Gastrocnemius medialis (tissue), 4 donors: ENCODE measurements at places on chromosomes 2 and 18. TPM values are rescaled to one million over a fixed set of nuclear protein-coding genes. Genes with fewer than 3 reads are reported as not detected.
A peak's percentile ranks its signal among the peaks of the same experiment; 100 is the strongest.

DNA sequence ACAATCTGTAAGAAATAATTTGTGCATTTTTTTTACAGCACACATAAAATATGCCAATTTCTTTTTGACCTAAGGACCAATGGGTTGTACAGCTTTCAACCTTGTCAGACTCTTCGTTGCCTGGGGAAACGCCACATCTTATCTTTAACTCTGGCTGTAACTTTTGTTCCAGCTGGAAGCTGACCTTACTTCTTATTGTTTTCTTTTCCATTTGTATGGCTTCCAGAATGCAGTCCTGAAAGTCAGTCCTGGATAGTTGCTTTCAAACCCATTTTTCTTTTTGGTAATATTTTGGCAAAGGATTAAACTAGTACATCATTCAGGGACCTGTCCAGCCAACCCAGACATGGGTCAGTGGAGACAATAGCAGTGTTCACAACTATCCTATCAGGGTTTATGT lies 686.5 kb upstream of the CDH2 start:
- no peaks in the 10 kb centered on the region for H3K4me1 ChIP-seq
- no peak for DNase-seq
- no peaks in the 10 kb centered on the region for H3K27me3 ChIP-seq
- no peaks in the 10 kb centered on the region for H3K36me3 ChIP-seq
- no peak overlapping the region for H3K4me3 ChIP-seq
- no peak overlapping the region for H3K27ac ChIP-seq

DNA sequence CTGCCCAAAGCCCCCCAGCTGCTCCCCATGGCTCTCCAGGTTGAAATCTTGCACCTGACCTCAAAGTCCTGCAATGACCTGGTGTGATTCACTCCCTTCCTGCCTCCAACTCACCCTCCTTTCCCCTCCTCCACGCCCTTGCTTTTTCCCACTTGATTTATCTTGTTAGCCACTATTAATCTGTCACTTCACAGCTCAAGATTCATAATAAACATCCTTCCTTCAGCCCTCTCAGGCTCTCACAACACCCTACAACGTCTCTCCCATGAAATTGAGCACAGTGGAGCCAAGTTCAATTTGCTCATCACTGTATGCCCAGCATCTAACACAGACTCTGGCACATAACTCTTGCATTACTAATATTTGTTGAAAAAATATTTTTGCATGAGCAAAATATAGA lies 85.6 kb upstream of the SLC35G4 start:
- no peak overlapping the region for H3K27ac ChIP-seq
- H3K4me3 ChIP-seq: no peak overlapping the region
- no peaks in the 10 kb centered on the region for H3K4me1 ChIP-seq
- no peaks in the 10 kb centered on the region for H3K36me3 ChIP-seq

ASB18 gene
- total RNA-seq: 0.16 TPM

- no peak overlapping the region for H3K27ac ChIP-seq
- H3K4me1 ChIP-seq: peaks cover 33% of the 10 kb centered on the region
- no peak for DNase-seq
- no peak overlapping the region for H3K4me3 ChIP-seq
- H3K36me3 ChIP-seq: no peaks in the 10 kb centered on the region
These were observed 90.9 kb downstream of the TTC27 start for GRCh38 chr2:32718752-32719151.

- H3K36me3 ChIP-seq: no peaks in the 10 kb centered on the region
- H3K4me3 ChIP-seq: no peak overlapping the region
- no peaks in the 10 kb centered on the region for H3K27me3 ChIP-seq
- no peak for DNase-seq
- peaks cover 11% of the 10 kb centered on the region for H3K4me1 ChIP-seq
These were observed 725.1 kb downstream of the EPHA4 start for GRCh38 chr2:220847006-220847405.

GRCh38 chr2:225556461-225556860 lies 157.0 kb downstream of the NYAP2 start:
- H3K36me3 ChIP-seq: no peaks in the 10 kb centered on the region
- H3K27me3 ChIP-seq: no peaks in the 10 kb centered on the region
- no peak overlapping the region for H3K4me3 ChIP-seq
- no peaks in the 10 kb centered on the region for H3K4me1 ChIP-seq

MFSD6 gene
- total RNA-seq: 20.3 TPM

DNA sequence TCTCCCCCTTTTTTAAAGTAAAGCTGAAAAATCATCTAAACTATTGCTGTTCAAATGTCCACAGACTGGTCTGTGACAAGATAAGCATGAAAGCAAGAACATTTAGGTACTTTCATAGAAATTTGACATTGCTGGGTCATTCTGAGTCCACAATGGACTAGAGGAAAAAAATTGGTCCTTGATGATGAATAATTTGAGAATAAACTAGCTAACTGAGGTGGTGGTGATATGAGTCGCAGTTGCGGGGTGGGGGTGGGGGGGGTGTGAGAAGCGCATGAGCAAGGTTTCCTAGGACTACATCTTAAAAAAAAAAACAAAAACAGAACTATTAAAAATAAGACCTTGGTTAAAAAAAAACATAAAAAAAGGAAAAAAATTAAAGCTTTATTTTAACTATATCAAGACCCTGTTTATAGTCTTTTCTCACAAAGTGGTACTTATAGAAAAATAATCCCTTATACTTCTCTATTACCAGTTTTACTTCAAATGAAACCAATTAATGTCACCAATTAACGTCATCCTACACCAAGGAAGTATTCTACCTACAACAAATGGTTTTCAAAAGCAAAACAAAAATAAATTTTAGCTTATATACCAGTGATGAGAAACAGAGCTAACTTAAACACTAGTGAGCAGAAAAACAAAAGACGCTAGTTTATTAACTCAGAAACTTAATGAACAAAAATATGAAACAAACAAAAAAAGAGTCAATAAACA lies 88.1 kb downstream of the ASXL2 start:
- no peaks in the 10 kb centered on the region for H3K36me3 ChIP-seq
- H3K4me1 ChIP-seq: no peaks in the 10 kb centered on the region
- no peak overlapping the region for H3K27ac ChIP-seq
- DNase-seq: no peak
- H3K27me3 ChIP-seq: no peaks in the 10 kb centered on the region
- H3K4me3 ChIP-seq: no peak overlapping the region

GRCh38 chr2:37711831-37712230 lies 40.4 kb upstream of the CDC42EP3 start:
- DNase-seq: no peak
- no peak overlapping the region for H3K27ac ChIP-seq
- no peaks in the 10 kb centered on the region for H3K4me1 ChIP-seq

GRCh38 chr18:25604894-25605597 lies 253.1 kb upstream of the ZNF521 start:
- no peak overlapping the region for H3K27ac ChIP-seq
- no peak overlapping the region for H3K4me3 ChIP-seq
- H3K36me3 ChIP-seq: no peaks in the 10 kb centered on the region
- DNase-seq: no peak
- H3K27me3 ChIP-seq: peaks cover 3% of the 10 kb centered on the region

DNA sequence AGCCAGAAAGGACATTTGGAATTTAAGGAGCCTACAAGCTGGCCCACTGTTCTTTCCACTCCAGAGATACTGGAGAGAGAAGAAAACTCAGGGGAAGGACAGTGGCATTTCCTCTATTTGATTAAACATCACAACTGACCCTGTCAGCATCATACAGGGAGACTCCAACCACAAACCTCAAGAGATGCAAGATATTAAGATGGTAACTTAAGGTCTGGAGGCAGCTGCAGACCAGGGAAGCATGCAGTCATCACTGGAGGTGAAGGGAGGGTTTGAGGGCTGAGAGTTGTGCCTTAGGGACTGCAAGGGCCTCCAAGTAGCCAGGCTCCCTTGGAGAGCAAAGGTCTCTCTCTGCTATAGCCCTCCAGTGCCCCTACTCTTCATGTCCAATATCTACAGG lies 67.4 kb downstream of the RNF152 start:
- no peak overlapping the region for H3K4me3 ChIP-seq
- H3K27me3 ChIP-seq: no peaks in the 10 kb centered on the region
- no peak for DNase-seq
- no peaks in the 10 kb centered on the region for H3K36me3 ChIP-seq

- H3K4me3 ChIP-seq: no peak overlapping the region
- H3K27ac ChIP-seq: no peak overlapping the region
- no peak for DNase-seq
- peaks cover 1% of the 10 kb centered on the region for H3K4me1 ChIP-seq
- H3K27me3 ChIP-seq: no peaks in the 10 kb centered on the region
- H3K36me3 ChIP-seq: no peaks in the 10 kb centered on the region
These were observed 36.0 kb upstream of the ZNF396 start for GRCh38 chr18:35413163-35413511.

GRCh38 chr2:132670496-132671150 lies 618 bp upstream of the LYPD1 start:
- peak overlapping the region; percentile 47 for H3K4me3 ChIP-seq
- no peak overlapping the region for H3K27ac ChIP-seq
- no peaks in the 10 kb centered on the region for H3K36me3 ChIP-seq
- no peak for DNase-seq

IMPA2 gene
- 262 TPM for total RNA-seq

GRCh38 chr2:38146275-38146906 lies 70.4 kb upstream of the CYP1B1 start:
- DNase-seq: no peak
- H3K27me3 ChIP-seq: no peaks in the 10 kb centered on the region
- peak overlapping the region; percentile 45 for H3K27ac ChIP-seq
- H3K36me3 ChIP-seq: no peaks in the 10 kb centered on the region

- no peak overlapping the region for H3K4me3 ChIP-seq
- no peak for DNase-seq
- H3K36me3 ChIP-seq: no peaks in the 10 kb centered on the region
- no peaks in the 10 kb centered on the region for H3K27me3 ChIP-seq
- no peak overlapping the region for H3K27ac ChIP-seq
These were observed 146.6 kb upstream of the CHAC2 start for GRCh38 chr2:53620981-53621380.

SKOR2 gene
- not detected for total RNA-seq

GFPT1 gene
- 16.9 TPM for total RNA-seq

DNA sequence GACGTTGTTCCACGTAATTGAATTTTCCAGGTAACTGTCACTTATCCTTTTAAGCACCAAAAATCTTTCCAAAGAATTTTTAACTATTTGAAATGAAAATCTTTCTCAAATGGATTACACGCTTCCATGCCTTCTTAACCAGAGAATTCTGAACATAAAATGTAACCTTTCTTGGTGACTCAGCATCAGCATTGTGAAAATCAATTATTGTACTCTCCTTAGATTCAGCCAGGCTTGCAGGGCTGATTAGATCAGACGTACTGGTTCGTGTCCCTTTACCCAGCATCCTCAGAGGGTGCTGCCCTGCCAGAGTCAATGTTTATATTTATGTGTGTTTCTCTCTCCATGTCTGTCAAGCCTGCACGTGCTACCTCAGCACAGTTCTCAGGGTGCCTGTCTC lies 623.9 kb downstream of the CNTNAP5 start:
- no peaks in the 10 kb centered on the region for H3K4me1 ChIP-seq
- H3K36me3 ChIP-seq: no peaks in the 10 kb centered on the region
- no peaks in the 10 kb centered on the region for H3K27me3 ChIP-seq

GRCh38 chr18:13375302-13376255 lies 157.0 kb downstream of the LDLRAD4 start:
- peak; percentile 38 for DNase-seq
- peaks cover 44% of the 10 kb centered on the region for H3K4me1 ChIP-seq
- H3K36me3 ChIP-seq: no peaks in the 10 kb centered on the region
- peak overlapping the region; percentile 35 for H3K27ac ChIP-seq

- no peak for DNase-seq
- no peaks in the 10 kb centered on the region for H3K4me1 ChIP-seq
- no peak overlapping the region for H3K4me3 ChIP-seq
These were observed 48.5 kb upstream of the THOC1 start for GRCh38 chr18:316393-316792.

DNA sequence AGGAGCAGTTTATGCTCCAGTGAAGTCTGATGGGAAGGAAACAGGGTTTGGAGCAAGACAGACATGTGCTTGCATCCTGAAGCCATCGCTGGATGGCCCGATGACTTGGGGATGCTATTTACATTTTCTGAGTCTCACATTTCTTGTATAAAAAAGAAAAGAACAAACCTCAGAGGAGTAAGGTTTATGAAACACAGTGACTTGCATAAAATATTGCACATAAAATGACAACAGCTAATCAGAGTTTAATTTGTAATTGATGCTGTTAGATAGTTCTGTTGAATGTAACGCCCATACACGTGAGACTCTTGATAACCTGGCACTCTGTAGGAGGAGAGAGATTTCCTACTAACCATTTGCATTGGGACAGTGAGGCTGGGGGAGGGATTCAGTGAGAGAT lies 16.5 kb downstream of the PRELID3A start:
- no peaks in the 10 kb centered on the region for H3K4me1 ChIP-seq
- no peak overlapping the region for H3K4me3 ChIP-seq
- DNase-seq: no peak
- no peaks in the 10 kb centered on the region for H3K36me3 ChIP-seq
- peaks cover 6% of the 10 kb centered on the region for H3K27me3 ChIP-seq
